Activated T-helper 1 cell treated with anti-CD3 and anti-CD28 coated beads, Interleukin-2, amount 50 U/mL, for 16 hours (primary cell): ENCODE measurements at places on chromosomes 7 and 10.

GRCh38 chr7:130277763-130278643 lies 11.3 kb downstream of the CPA2 start:
- DNase-seq = no peak

GRCh38 chr10:3046981-3047547 lies 20.3 kb upstream of the PFKP start:
- DNase-seq = no peak

DNA sequence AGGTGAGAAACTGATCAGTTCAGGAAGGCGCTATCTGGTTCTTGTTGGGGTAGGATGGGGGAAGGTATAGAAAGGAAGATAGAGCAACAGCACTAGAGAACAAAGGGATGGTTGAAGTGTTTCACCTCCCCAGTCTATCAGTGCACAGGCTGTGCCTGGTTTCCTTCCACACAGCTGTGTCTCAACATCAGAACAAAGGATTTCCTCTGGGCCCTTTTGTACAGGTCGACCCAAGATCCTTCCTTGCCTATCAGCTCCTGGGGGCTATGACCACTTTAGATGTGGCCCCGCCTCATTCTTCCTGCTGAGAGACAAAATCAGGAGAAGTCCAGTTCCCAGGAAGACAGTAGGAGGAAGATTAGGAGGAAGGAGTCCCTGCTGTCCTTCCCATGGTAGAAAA lies 65.6 kb downstream of the NAMPT start:
- DNase-seq = no peak

DNA sequence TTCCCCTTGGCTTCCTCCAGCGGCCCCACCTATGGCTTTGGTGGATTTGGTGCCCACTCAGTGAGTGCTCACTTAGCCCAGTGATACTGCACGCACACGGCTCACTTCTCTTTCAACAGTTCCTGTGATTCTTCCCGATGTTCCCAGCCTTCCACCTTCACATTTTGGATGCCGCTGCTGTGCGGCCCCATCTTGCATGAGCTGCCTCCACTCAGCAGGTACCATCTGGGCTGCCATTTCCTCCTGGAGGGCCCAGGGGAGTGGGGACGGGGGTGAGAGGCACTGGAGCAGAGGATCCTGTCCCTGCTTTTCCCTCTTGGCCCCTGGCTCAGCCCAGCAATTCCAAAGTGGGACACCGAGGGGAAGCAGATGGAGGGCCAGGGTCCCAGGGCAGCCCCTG lies 323.3 kb upstream of the ZNF32 start:
- DNase-seq = no peak

DNA sequence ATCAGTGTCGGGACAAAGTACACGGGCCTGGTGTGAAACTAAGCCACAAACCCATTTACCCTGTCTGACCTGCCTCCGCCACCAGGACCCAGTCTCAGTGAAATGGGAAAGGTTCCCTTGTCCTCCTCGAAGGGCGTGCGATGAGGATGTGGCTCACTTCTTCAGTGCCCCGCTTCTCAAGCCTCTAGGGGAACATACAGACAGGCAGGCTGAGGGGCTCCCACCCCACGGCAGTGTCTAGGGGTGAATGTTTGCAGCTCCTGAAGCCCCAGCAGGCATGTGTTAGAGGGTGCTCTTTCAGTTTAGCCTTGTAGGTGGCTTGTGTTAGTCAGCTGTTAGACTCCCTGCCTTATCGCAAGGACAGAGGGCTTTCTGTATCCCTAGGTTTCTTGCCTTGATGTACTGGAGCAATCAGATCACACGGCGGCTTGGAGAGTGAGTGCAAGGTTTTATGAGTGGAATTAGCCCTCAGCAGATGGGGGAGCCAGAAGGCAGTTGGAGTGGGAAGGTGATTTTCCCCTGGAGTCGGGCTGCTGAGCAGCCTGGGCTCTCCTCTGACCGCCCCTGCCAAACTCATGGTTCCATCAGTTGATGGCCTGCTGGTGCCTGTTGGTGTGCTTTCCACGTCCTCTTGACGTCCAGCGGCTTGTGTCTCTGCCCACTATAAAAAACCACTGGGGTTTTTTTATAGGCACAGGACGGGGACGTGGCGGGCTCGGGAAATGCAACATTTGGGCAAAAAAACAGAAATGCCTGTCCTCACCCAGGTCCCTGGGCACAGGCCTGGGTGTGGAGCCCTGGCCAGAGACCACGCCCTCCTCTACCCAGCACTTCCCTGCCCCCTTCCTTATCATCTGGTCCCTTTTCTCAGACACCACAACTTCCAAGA lies 759 bp downstream of the NUDT1 start:
- DNase-seq = no peak

- no peak for DNase-seq
Observed at GRCh38 chr10:102585026-102585425, 59.3 kb upstream of the TRIM8 start.

DNA sequence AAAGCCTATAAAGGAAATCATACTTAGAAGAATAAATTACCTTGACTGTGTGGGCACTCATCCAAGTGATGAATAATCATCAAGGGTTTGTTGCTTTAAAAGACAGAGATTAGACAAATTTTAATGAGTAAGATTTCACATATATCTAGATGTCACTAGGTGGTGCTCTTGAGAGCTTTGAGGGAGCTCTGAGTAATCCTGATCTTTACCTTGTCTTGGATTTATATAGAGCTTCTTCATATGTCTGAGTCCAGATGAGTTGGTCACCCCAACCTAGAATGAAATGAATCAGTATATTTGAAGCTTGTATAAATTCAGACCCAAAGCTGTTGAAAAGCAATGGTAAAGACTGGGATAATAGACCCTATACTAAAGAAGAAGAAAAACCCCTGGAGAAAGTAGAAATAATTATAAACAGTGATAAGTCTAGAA lies 3.7 kb downstream of the AGR2 start:
- no peak for DNase-seq

GRCh38 chr10:89648074-89648473 lies 3.0 kb upstream of the PANK1 start:
- no peak for DNase-seq

DNA sequence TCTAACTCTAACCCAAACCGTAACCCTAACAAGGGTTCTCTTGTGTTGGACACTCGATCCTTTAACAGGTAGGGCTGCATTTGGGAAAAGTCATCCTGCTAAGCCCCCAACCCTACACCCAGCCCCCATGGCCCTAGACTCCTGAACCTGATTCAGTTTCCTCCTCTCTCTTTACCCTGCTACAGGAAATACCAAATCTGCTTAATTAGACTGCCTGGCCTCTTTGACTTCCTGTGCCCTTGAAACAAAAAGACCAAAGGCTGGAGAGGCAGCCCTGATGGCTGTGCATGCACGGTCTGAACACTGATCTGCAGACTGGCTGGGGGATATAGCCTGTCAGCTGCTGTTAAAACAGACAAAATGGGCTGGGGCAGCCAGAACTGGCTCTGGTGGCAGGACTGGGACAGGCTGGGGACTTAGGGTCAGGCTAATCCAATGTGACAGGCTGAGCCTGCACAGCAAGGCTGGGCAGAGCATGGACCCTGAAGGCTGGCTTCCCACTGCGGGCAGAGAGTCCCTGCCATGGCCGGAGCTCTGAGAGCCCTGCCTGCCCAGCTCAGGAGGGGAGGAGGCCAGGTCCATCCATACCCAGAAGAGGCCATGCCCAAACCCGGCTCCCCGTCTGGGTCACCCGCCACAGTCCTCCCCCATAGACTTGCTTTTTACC lies 51.0 kb upstream of the MSMB start:
- DNase-seq = no peak

GRCh38 chr10:7611909-7612308 lies 54.9 kb downstream of the ITIH5 start:
- no peak for DNase-seq

DNA sequence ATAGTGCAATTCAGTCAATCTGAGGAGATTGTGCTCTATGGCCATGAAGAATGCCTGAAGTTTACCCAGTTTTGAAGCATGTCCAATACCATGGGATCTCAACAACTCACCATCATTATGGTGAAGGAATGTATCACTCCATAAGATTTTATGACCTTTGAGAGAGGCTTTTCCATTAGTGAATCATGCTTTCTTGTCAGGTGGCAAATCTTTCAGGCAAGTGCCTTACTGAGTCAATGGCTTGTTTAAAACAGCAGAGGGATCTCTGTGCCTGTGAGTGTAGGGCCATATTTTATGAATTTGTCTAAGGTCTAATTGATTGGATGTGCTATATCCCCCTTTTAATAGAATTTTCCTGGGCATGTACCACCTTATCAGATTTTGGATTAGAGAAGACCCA lies 131.5 kb downstream of the CCDC7 start:
- DNase-seq = no peak

DNA sequence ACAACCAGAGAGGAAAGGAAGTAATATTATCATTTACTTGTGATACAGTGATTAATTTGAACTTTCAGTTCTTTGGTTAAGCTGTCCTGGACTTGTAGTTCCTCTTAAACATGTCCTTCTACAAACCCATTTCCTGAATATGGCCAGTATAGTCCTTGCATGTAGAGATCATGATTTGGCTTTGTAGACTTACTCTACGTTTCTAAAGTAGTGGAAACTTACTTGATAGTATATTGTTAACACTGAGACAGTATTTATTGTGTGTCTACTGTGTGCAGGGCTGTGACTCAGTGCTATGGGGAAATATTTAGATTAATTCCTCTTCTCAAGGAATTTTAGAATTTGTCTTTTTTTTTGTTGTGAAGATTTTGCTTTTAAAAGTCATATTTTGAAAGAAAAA lies 109.5 kb downstream of the NRF1 start:
- no peak for DNase-seq

- no peak for DNase-seq
Observed at GRCh38 chr10:112094984-112095383, 88.6 kb downstream of the GPAM start.

- DNase-seq = no peak
Observed at GRCh38 chr10:71368643-71369042, 28.1 kb upstream of the CDH23 start.
